ENCODE measurements at places on chromosomes 4 and X. TPM values are rescaled to one million over a fixed set of nuclear protein-coding genes. Genes with fewer than 3 reads are reported as not detected.

- DNase-seq: peak; percentile 51
Measured at GRCh38 chrX:53160297-53160983, 64.6 kb downstream of the KDM5C start.

DNA sequence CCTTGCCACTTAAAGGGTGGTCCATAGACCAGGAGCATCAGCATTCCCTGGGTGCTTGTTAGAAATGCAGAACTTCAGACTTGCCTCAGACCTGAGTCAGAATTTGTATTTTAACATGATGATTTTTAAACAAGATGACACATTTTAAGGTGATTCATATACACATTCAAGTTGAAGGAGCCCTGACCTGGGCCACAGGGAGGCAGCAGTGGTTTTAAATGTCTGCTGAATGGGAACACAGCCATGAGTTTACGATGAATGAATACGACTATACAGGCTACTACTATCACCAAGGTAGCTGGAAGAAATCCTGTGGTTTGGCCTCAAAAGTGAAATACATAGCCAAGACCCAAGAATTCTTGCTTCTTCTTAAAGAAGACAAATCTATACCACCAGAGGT lies 2.9 kb downstream of the HDAC8 start:
- DNase-seq: no peak

DNA sequence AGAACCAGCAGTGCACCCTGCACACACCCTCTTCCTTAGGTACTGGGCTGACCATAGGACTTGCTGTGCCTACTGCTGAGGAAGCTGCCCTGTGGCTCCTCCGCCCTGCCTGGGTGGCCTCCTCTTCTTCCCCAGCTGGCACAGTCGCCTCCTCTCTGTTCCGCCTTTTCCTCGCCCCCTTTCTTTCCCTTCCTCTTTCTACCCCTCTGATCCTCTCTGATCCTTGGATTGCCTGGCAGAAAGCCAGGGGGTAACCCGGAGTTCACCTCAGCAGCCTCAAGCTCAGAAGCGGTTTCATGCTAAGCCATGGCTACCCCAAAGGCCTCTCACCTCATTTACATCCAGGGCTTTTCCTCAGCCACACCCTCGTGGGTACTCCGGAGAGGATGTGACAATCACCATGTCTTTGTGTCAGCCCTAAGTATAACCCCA lies 136.2 kb downstream of the SMIM20 start:
- no peak for DNase-seq

DNA sequence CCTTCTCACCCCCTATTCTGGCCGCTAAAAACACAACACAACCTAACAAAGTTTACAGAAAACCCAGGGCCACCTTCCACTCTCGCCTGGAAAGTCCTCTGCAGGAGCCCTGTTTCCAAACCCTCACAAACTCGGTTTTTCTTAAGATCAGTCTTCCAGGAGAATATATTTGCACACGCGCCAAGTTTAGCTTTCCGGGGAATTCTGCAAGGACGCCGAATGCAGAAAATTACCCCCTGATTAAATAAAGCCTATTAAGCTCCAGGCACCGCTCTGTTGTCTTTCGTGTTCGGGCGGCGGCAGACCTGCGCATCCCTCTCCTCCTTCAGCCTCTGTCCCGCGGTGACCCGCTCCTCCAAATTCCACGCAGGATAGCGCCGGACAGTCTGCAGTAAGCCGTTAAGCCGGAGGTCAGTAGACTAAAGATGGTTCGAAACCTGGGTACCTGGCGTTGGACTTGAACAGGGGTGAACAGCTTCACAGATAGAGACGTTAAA lies 5.0 kb downstream of the MSX1 start:
- no peak for DNase-seq

DNA sequence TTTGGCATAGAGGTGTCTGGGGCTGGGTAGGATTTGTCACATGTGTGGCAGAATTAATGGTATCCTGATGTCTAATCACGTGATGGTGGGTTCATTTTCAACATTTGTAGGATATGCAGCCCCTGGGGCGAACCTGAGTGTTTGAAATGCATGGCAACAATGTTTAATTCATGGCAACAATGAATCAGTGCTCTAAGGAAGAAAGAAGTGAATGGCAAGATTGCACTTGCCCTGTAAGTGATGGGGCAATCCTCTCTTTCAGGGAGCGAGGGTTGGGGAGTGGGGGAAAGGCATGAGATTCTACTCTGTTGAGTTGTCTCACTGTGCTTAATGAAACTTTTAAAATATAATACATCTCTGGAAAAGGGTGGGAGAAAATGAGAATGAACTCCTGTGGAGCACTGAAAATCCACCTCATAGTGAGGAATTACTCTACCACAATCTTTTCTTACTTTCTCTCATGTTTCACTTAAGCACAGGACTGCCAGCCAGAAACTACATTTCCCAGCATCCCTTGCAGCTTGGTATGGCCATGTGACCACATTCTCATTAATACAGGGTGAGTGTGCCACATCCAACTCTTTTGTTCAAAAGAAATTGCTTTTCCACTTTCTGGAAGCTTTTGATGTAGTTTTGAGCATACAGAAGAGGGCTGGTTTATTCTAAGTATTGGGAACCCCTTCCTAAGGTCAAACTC lies 64.0 kb upstream of the PGM2 start:
- peak; percentile 45 for DNase-seq

GRCh38 chr4:141789716-141790115 lies 153.3 kb downstream of the IL15 start:
- DNase-seq: no peak

DNA sequence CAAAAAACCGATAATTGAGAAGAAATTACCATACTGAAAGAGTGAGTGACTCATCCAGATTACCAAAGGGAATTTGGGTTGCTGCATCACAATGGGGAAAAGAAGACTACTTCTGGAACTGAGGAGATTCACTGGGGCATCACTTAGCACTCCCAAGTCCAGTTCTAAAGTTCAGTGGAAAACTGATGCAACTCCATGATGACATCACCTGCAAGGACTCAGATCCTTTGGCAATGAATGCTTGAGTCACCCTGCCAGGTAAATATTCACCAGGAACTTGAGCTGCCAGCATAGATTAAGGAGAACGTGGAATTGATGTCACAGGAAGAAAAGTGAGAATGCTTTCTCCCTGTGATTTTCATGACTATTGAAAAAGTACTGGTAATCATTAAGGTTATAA lies 32.0 kb upstream of the SMIM10L2A start:
- peak; percentile 65 for DNase-seq

GRCh38 chrX:53281321-53281822 lies at the start of gene IQSEC2:
Gene IQSEC2, minus strand, starts transcription at chrX:53281584.
- DNase-seq: peak; percentile 86

GRCh38 chr4:10713591-10713990 lies 29.0 kb upstream of the CLNK start:
- no peak for DNase-seq

- no peak for DNase-seq
Measured at GRCh38 chr4:84917086-84917821, 49.2 kb downstream of the WDFY3 start.

DNA sequence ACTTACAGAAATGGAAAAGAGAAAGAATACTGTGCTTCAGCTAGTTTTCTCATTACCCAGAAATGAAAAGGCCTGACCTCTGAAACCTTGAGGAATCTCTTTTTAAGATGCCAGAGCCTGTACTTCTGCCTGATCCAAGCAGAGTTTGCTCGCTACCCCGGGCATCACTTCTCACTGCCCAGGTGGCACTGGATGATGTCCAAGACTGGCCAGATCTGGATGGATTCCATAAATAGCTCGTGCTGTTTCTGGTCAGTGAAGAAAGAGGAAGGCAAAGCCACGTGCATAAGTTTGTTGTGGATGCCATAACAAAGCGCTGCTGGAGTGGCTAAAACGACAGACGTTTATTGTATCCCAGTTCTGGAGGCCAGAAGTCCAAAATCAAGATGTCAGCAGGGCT lies 133.5 kb downstream of the TBL1X start:
- DNase-seq: no peak

DNA sequence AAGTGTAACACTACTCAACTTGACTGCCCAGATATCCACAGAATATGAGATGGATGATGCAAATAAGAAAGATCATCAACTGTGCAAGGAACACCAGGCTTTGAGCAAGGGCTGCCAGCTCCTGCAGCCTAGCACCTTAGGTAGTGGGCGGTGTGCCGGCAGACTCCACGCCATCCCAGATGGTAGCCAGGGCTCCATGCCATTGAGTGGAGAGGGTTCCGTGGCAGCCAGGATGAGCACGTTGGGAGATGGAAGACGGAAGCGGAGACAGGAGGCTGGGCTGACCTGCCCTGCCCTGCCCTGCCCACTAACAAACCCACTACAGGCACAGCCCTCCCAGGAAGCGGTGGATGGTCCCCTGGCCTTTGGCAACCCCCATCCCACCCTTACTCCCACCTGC lies 51.9 kb downstream of the TMPRSS11F start:
- DNase-seq: no peak

GRCh38 chrX:23228950-23229448 lies 105.7 kb upstream of the PTCHD1 start:
- DNase-seq: no peak

DNA sequence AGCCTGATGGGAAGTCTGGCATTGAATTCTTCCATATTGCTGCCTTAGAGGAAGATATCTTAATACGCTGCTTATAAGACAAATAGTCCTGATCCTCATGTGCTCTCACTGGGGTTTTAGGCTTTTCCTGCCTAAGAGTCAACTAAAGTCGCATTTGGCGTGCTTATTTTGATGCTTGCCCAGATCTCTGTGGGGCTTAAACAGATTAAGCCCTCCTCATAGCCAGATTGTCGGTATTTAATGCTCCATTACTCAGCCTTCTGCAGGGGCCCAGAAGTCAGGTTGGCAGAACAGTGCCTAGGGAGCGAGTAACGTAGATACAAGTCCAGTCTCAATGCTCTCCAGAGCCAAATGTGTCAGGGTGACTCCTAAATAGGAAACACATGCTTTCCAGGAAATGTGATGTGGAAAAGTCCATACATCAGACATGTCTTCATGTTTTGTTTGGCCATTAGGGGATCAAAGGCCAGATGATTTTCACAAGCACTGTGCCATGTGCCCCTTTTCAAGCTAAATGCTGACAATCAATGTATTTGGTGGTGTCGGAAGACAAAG lies 262.8 kb downstream of the PRDM5 start:
- DNase-seq: no peak

DNA sequence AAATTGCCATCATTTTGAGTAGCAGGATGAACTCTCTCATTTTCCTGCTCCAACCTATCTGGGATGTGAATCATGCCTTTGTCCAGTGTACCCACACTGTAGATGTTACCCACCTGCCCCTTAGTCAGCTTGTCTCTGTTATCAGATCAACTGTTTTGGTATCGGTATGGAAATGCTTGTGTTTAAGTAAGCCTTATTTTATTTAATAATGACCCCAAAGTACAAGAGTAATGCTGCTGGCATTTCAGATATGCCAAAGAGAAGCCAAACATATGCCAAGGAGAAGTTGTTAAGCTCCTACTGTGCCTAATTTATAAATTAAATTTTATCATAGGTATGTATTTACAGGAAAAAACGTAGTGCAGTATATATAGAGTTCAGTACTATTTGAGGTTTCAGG lies 18.6 kb upstream of the RAP1GDS1 start:
- no peak for DNase-seq

- DNase-seq: no peak
Measured at GRCh38 chr4:158991534-158992155, 111.2 kb upstream of the RAPGEF2 start.

GRCh38 chrX:8183346-8183745 lies 12.3 kb upstream of the VCX2 start:
- no peak for DNase-seq

DNA sequence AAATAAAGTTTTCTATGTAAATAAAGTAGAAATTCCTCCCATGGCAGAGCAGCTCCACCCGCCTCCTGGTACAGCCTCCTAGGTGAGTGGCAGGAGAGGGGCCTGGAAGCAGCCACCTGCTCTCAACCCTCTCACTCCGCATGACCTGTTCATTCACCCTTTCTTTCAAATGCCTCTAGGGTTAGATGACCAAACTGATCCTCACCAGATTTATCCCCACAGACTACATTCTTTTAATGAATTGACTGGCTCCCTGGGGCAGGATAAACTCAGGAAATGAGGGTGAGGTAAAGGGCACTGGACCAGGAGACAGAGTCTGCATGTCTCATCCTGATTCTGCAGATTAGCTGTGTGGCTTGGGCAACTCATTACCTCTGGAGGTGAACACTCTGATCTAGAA lies 32.6 kb upstream of the NKX6-1 start:
- DNase-seq: no peak

DNA sequence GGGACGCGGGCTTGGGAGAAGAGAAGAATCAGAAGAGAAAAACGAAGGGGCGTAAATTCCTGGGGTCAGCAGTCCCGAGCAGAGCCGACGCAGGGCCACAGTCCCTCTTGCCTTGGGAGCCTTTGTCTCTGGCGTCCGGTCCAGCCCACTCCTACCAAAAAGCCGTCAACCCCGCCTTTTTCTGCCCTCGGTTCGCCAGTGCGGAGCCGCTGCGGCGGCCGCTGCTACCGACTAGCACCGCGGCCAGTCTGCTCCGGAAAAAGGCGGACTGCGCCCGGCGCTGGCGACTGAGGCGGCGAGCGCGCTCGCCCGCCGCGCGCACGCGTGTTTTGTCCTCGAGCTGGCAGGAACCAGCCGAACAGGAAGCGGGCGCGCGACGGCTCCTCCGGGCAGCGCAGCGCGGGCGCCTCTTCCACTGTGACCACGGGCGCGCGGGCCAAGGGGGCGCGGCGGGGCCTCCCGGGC lies 502 bp downstream of the HNRNPDL start:
- DNase-seq: no peak

GRCh38 chrX:69100478-69100877 lies 64.8 kb downstream of the PJA1 start:
- DNase-seq: no peak

- no peak for DNase-seq
Measured at GRCh38 chrX:96722781-96723180, 38.1 kb downstream of the DIAPH2 start.

GRCh38 chr4:17726911-17727310 lies 54.5 kb downstream of the FAM184B start:
- no peak for DNase-seq

DNA sequence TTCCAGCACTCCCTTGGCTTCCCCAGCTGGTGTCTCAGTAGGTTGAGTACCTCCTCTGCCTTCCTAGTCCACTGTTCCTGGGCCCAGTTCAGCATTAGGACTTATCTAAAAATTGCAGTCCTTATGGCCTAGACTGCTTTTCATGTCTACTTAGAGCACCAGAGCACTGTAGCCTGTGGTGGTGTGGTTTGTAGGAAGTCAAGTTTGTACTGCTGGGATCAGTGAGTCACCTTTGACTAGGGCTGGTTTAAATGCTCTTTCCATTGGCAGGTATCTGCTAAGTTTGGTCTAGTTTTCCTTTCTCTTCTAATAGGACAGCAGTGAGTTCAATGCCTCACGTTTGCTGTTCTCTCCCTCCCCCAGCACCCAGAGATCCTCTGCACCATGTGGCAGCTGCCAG lies 233.6 kb upstream of the WDFY3 start:
- DNase-seq: no peak

Gene CNKSR2
- polyA plus RNA-seq: not detected

Gene CACNA1F
- 0.27 TPM for polyA plus RNA-seq

Gene GPM6B
- polyA plus RNA-seq: 4.2 TPM

Gene BBS12
- 1.4 TPM for polyA plus RNA-seq

Gene DOK7
- polyA plus RNA-seq: 0.81 TPM

Gene RTL3
- polyA plus RNA-seq: not detected

Gene SUPT20HL1
- 0.19 TPM for polyA plus RNA-seq

Gene LEF1
- 2.7 TPM for polyA plus RNA-seq

Gene AVPR2
- 3.5 TPM for polyA plus RNA-seq

Gene SYP
- polyA plus RNA-seq: 33.5 TPM

Gene ARR3
- polyA plus RNA-seq: not detected

Gene MAP7D2
- 4.2 TPM for polyA plus RNA-seq

Measured in small intestine (tissue), 16 donors.